ENCODE measurements at places on chromosomes 2 and 18.

DNA sequence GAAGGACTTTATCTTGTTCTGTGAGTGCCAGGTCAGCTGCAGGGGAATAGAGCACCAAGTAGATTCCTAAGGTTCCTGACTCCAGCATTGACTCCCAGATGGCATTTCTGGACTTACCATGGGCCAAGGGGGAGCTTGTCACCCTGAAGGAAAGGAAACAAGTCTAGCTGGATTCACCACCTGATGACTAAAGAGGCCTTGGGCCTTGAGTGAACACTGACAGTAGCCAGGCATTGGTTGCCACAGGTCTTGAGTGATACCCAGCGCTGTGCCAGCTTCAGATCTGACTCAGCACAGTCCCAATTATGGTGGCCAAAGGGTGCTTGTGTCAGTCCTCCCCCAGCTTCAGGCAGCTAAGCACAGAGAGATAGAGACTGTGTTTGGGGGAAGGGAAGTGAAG, 40.1 kb upstream of the CAPN13 start:
- no peak for DNase-seq

- DNase-seq: no peak
Measured at GRCh38 chr2:121367246-121367900, 82.4 kb upstream of the TFCP2L1 start.

- DNase-seq: no peak
Measured at GRCh38 chr2:9143264-9143815, 63.3 kb upstream of the ASAP2 start.

DNA sequence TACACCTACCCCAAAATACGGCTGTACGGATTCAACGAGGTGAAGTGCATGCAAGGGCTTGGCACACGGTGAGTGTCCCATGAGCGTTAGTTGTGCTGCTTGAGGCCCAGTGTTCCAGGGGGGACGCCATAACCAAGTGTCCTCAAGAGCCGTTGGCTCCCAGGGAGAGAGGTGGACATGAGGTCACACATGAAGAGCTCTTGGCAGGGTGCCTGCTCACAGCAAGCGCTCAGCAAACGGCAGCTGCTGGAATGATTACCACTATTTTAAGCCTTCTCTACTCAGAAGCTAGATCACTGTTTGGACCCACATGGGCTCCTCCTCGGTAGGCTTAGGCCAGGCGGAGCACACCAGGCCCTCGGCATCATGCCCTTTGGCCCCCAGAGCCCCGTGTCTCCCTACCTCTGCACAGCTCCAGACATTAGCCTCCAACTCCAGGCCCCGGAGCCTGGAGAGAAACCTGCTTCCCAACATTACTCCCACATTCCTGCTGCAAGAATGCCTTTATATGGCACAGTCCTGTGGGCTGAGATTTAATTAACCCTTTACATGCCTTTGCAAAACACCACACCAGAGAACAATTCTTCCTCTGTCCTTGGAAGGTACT, 68.4 kb upstream of the PPP1CB start:
- peak; percentile 83 for DNase-seq

DNA sequence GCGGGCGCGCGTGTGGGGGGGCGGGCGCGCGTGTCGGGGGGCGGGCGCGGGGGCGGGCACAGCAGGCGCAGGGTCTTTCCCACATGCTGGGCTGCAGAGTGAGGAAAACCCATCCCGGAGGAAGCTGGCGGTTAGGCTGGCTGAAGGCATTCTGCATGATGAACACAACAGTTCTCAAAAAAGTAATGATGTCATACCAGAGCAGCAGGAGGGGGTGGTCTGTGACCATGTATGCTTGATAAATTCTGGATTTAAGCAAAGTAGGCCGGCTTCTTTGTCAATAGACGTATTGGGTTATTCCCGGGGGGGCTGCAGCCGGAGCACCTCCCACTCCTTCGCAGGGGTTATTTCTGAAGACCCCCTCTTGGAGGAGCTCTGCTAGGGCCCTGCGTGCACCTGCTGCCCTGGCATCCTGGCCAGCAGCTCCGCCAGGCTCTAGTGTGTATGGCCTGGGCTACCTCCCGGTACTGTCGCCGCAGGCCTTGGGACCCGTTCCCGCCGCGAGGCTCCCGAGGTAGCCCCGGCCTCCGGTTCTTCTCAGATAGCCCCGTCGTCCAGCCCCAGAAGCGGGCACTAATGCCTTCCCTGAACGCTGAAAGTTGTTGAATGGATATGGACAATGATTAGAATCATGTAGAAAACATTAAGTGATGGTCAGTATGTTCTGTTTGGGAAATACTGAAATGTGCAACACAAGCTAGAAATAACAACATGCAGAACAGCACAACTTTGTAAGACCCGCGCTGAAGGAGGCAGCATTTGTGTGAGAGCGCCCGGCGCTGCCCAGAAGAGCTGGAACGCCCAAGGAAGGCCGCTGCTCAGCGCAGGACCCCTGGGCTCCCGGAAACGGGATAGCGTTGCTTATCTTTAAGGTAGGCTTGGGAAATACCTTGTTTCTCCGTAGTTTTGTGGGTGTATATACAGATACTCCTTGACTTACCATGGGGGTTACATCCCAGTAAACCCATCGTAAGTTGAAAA, 101.4 kb upstream of the RAB6C start:
- peak; percentile 6 for DNase-seq

GRCh38 chr2:231671270-231672050, 36.9 kb upstream of the PTMA start:
- peak; percentile 24 for DNase-seq

DNA sequence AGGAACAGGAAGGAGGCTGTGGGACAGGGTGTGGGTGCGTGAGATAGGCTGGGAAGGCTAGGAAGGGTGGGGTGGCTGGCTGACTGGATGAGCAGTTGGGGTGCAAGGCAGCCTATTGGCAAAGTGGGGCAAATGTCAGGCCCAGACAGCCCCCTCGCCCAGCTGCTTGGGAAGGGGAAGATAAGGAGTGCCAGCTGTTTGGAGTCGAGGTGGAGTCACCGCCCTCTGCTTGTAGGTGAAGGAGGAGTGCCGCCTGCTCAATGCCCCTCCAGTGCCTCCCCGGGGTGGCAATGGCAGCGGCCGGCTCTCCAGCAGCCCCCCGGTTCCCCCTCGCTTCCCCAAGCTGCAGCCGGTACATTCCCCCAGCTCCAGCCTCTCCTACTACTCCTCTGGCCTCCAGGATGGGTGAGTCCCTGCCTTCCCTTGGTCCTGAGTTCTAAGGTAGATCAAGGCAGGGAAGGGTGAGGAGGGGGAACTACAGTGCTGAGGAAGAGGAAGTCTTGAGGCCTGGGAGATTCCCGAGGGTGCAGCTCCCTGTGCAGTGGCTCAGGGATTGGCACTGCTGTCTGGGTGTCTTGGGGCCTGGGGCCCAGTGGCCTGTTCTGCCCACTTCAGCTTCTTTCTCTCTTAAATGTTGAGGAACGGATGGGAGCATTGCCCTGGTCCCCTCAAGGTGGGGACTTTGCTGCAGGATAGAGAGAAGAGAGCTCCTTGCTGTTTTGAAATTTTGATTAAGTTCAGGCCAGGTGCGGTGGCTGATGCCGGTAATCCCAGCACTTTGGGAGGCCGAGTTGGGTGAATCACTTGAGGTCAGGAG, 13.3 kb downstream of the GAREM2 start:
- no peak for DNase-seq

DNA sequence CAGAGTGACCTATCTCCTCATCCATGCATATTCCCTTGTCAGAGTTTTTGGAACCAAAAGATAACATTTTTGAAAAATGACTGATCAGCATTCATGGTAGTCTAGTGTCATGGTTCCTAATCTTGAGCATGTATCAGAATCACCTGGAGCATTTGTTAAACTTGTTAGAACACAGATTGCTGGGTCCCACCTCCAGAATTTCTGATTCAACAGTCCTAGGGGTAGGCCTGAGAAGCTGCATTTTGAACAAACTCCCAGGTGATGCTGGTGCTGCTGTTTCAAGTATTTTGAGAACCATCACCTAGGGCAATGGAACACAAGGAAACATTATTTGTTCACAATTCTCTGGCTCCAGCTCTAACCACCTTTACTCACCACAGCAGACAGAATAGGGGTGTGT, 21.0 kb downstream of the TMEM200C start:
- no peak for DNase-seq

- no peak for DNase-seq
Measured at GRCh38 chr2:201633661-201634249, 9.5 kb downstream of the TMEM237 start.
